ENCODE measurements at places on chromosomes 1 and 21.

DNA sequence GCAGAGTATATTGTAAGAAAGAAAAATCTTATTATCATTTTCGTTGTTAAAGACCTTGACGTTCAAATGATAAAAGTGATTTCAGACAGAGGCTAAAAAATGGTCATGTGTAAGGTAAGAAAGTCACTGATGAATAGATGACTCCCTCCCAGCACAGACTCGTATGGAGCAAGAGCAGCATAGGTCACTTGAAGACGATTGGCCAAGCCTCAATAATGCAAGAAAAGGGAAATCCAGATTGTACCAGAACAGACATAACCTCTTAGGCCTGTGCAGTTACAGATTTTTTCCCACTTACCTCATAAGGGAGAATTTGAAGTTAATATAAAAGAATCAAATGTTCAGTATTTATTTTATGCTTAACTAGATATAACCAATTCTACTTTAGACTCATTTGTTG, 16.3 kb upstream of the OLFML2B start:
- no peak for DNase-seq

- DNase-seq = no peak
Observed at GRCh38 chr21:35609263-35609662, 451.1 kb downstream of the SETD4 start.

GRCh38 chr1:8951231-8951630, 5.6 kb downstream of the CA6 start:
- DNase-seq = no peak

DNA sequence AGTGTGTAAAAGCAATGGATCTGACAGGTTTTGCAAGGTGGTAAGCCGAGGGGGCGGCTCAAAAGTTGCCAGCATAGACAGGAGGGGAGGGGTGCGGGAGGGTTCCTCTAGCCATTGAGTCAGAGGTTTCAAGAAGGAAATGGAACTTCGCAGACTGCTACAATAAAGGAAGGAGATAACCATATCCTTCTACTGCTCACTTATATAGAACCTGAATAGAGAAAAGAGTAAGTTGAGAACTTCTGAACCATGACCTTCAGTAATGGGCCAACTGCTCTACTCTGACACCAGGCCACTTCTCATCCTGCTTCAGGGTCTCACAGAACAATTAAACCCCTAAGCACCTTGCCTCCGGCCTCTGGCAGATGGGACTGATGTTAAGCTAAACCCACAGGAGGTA, 26.3 kb upstream of the BCAR3 start:
- no peak for DNase-seq

DNA sequence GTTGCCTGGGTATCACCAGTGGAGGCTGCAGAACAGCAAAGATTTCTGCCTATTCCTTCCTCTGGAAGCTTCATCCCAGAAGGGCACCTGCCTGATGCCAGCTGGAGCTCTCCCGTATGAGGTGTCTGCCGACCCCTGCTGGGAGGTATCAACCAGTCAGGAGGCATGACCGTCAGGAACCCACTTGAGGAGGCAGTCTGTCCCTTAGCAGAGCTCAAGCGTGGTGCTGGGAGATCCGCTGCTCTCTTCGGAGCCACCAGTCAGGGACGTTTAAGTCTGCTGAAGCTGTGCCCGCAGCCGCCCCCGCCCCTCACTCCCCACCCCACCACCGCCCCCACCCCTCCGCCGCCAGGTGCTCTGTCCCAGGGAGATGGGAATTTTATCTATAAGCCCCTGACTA, 23.1 kb upstream of the HFM1 start:
- DNase-seq = peak; percentile 77

DNA sequence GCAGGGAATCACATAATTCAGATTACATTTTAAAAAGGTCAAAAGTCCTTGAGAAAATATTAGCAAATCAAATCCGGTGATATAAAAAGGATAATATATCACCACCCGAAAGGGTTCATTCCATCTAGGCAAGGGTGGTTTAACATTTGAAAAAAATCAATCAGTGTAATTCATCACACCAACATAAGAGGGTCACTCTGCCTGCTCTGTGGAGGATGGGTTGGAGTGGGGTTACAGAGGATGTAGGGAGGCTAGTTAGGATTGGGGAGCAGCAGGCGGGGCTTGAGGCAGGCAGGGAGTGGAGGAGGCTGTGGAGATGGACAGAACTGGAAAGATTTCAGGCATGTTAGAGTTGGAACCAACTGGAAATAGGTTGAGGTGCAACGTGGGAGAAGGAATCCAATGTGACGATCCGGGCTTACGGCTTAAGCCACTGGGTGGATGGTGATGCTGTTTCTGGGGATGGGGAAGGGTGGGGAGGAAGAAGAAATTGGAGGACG, 12.5 kb downstream of the ADORA1 start:
- no peak for DNase-seq

DNA sequence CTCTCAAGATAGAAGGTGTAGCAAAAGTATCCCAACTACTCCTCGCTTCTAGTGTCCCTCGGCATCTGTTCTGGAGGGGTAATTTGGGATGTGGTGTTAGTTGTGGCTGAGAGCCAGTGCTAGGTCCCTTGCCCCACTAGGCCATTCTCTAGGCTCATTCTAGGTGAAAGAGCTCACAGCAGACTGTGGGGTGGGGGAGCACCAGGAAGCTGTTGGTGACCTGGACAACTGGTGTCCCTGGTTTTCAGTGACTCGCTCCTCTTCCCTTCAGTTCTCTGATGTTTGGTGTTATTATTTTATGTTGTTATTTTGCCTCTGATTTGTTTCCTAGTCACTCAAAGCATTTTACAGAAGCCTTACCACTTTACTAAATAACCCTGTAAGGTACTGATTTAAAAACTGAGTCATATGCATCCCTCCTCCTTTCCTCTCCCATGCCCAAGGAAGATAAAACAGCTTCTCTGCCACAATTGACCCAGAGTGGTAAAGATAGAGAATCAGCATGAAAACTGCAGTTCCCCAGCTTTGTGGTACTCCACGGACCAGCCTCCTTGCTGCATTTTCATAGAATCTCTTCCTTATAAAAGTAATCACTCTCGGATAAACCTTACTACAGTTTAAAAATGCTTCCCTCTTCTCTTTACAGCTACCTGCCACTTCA, 14.1 kb downstream of the DYRK3 start:
- DNase-seq = no peak

- no peak for DNase-seq
Observed at GRCh38 chr1:150092180-150092791, 24.7 kb downstream of the VPS45 start.

DNA sequence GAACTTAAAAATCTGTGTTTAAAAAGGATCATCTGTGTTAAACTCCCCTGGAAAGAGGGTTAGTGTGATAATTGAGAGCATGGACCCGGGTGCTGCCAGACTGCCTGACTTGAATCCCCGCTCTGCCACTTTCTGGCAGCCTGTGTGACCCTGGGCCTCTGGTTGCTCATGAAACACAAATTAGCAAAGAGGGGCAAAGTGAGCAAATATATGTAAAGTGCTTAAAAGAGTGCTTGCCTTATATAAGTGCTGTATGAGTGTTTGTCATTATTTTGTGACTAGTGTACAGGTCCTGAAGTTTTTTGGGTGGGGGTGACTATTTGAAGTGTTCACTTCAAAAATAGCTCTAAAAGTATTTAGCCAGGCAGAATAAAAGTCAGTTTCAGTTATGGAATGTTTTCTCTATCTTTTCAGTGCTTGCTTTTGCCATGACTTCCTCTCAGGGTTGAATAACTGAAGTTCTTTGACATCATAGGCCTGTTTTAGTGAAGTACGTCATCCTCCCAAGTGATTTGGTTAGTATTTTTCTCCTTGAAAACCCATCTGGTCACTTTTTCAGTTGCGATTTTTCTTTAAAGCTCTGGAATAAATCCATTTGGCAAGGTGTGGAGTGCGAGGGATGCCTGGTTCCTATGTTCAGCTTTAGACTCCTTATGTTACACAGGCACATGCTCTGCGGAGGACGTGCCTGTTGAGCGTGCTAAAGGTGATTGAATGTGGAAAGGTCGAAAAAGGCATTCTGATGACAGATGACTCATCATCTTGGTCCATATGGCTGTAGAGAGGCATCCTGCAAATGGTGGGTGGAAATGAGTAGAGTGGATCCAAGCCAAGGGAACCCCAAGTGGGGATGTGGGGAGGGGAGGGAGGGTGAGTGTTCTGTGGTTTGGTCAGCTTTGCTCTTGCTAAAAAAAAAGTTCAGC, 47.8 kb downstream of the AK4 start:
- no peak for DNase-seq

- DNase-seq = no peak
Observed at GRCh38 chr21:45836268-45836655, 145.3 kb upstream of the COL6A1 start.

GRCh38 chr1:109322974-109323373, 16.2 kb upstream of the MYBPHL start:
- no peak for DNase-seq

DNA sequence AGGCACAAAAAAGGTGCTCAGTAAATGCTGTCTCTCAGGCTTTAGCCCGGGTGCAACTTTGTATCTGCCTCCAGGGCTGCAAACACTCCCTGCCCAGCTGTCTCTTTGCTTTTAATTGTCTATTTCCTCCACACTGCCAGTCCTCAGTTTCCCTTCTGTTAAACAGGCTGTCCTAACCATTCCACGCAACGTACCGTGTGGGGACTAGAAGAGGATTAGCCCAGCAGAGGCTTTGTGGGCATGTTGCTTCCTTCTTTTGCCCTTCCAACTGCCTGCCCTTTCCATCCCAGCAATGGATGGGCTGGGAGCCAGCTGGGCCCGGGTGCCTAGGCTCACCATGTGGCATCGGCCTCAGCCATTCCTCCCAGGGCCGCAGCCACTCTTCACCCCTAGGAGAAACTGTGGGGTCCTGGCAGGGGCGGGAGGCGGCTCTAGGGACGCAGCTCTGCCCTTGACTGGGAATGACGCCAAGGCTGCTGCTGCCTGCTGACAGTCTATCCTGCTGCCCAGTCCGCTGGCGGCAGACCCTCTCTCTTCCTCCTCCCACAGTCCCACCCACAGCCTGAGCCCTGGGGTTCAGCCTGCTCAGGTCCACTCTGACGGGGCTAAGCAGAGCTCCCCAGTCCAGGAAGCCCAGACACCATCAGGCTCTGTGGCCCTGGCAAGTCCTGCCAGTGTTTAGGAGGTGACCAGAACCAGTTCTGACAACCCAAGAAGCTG, 40.6 kb upstream of the LRP8 start:
- no peak for DNase-seq

- no peak for DNase-seq
Observed at GRCh38 chr1:157304271-157304670, 166.1 kb upstream of the ETV3 start.

- peak; percentile 68 for DNase-seq
Observed at GRCh38 chr1:46180082-46180616, 3.9 kb upstream of the P3R3URF start.

DNA sequence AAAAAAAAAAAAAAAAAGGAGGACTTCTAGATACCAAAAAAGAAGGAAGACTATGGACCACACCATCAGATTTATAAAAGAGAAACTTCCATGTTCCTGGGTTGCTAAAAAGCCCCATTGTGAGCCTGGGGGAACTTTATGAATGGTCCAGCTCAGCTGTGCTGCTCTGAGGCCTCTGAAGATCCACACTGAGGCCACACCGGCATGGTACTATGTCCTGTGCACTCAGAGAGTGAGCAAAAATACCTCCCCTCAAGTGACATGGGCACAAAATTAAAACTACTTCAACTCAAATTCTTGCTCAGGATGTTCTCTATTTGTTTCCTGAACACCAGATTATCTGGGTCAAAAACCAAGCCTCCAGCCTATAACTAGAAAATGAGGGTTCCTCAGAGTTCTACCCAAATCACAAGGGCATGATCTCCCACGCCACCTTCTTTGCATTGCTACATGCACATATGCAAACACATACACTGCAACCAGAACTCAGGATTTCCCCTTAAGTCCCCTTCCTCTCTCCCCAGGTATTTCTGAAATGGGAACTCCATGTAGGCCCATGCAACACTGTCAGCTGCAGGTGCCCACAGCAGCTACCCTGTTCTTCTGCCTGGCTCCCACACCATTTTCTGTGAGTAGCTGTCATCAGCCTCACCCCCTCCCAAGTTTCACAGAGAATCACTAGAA, 94.4 kb downstream of the SH3GLB1 start:
- DNase-seq = no peak

DNA sequence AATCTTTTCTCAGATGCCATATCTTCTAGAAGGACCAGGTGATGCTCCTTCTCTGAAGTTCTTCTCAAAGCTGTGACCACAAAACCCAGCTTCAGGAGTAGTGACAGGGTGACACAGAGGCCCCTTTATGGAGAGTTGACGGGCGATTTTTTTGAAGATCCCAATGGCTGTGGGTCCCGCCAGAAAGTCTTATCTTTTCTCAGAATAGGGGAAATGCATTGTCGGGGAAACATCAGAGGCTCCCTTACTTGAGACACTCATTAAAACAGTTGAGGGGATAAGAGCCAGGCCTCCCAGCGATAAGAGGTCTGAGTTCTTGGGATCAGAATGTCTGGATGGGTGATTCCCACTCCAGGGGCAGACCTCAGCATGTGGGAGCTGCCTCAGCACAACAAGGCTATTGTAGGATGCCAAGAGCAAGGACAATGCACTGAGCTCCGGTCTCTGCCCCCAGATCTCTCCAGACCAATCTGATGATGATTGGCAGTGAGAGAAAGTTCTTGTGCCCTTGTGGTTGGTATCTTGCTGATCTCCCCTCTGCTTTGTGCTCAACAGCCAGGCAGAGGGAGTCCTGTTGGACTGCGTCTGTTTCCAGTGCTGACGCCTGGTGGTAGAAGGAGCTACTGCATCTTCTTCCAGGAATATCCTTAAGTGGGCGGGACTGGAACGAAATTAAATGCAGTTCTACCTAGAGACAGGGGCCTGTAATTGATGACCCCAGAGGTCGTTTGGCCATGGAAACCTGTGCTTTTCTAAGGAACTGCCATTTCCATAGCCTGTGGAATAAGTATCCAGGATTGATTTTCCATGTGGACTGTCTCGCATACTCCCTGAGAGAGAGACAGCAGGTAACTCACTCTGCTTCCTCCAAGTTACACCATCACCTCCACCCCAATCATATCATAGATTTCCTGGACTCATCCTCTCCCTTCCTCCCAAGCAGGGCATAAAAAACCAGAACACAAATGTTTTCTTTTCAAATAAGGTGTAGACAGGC, 6.8 kb upstream of the ACKR1 start:
- DNase-seq = peak; percentile 37

DNA sequence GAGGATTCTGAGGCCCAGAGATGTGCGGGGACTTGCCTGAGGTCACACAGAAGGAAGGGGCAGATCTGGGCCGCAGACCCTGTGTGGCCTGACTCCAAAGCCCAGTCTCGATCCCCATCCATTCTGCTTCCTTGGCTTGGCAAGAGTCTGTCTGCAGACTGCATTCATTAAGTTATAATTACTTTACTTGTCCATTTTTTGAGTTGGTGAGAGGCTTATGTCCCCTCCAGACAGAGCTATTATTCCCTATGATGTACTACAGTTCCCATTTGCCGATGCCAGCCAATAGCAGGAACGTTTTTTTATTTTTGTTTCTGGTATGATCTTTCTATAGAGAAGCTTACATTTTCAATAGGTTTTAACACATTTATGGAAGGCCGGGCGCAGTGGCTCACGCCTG, 101.5 kb downstream of the ARHGEF10L start:
- no peak for DNase-seq

Measured in NCI-H146 (cell line).